ENCODE measurements at places on chromosomes 4 and X.

GRCh38 chr4:176769514-176769913 lies 23.2 kb downstream of the VEGFC start:
- DNase-seq = no peak

- no peak for DNase-seq
Measured at GRCh38 chr4:11518754-11519153, 90.1 kb upstream of the HS3ST1 start.

DNA sequence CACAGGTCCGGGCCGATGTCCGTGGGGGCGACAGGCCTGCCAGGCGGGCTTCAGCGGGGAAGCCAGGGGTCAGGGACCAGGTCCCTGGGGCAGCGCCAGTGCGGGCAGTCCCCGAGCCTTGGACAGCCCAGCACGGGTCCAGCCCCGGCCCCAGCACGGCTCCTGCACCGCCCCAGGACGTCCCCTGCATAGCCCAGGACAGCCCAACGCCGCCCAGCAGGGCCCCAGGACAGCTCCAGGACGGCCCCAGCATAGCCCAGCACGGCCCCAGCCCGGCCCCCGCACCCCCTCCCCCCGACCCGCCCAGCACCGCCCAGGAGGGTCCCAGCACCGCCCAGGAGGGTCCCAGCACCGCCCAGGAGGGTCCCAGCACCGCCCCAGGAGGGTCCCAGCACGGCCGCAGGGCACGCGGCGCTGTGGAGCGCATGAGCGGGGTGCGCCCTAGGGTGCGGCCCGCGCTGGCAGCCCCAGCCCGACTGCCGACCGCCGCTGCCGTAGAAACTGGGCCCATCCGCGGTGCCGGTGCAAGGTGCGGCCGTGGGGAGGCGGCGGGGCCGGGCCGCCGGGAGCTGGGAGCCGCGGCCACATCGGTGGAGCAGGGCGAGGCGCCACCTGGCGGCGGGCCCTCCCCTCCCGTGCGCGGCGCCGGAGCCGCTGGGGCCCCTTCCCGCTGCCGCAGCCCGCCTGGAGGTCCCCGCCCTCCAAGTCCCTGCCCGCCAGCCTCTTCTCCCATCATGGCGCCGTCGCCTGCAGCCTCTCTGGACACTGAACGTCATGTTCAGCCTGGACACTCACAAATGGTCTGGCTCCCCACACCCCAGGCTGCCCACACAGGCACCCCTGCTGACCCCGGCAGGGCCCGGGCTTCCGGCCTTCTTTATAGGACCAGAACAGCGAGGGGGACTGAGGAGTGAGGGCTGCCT lies 106.8 kb upstream of the NKX1-1 start:
- peak; percentile 27 for DNase-seq

GRCh38 chr4:160136021-160136420 lies 1033.1 kb downstream of the RAPGEF2 start:
- no peak for DNase-seq

- DNase-seq = peak; percentile 25
Measured at GRCh38 chr4:40722576-40723161, 27.1 kb upstream of the NSUN7 start.

- DNase-seq = peak; percentile 50
Measured at GRCh38 chr4:182806259-182807252, 110.6 kb downstream of the DCTD start.

DNA sequence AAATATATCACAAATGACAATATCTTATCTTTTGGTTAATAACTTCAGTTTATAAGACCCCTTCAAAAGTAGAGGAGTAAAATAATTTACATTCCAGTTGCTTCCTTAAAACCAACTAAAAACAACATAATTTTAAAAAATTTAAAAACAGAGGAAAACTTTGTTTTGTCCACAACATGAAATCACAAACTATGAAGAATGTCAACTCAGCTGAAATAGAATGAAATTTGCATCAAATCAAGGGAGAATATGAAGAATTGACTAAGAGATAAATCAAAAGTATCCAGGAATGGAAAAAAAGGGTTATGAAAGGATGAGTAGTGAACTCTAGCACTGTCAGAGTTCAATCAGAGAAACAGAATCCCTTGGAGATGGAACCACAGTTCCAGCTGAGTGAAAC lies 2.2 kb upstream of the YY2 start:
- no peak for DNase-seq

DNA sequence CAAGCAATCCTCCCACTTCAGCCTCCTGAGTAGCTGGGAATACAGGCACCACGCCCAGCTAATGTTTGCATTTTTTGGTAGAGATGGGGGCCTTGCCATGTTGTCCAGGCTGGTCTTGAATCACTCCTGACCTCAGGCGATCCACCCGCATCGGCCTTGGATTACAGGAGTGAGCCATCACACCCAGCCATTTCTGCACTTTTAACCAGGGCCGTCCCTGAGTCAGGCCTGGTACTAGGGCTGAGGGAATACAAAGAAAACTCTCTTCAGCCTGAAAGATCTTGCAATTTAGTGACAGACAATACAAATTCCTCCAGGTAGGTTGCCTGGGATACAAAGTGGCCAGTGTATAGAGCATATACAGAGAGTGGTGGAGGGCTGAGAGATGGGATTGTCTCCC lies 65.8 kb downstream of the BCOR start:
- DNase-seq = no peak

- DNase-seq = no peak
Measured at GRCh38 chr4:114087596-114088230, 108.3 kb upstream of the ARSJ start.

GRCh38 chr4:182136201-182136600 lies 107.0 kb upstream of the TENM3 start:
- no peak for DNase-seq

- DNase-seq = no peak
Measured at GRCh38 chr4:107183155-107183774, 147.2 kb upstream of the DKK2 start.

DNA sequence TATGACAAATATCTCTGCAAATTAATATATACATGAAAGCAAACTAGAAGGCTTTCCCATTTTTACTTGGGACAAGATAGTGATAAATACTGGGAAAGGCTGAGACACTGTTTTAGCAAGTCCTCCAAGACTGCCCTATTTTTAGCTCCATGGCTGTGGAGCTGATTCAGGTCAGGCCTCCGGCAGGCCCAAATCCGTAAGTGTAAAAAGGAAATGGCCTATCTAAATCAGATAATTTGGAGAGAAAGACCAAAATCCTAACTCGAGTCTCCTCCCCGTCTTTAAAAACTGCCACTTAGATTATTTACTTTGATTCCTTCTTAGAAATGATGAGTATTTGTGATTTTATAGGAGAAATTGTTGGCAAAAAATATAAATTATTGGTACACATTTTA lies 2.9 kb downstream of the OTUD4 start:
- no peak for DNase-seq

DNA sequence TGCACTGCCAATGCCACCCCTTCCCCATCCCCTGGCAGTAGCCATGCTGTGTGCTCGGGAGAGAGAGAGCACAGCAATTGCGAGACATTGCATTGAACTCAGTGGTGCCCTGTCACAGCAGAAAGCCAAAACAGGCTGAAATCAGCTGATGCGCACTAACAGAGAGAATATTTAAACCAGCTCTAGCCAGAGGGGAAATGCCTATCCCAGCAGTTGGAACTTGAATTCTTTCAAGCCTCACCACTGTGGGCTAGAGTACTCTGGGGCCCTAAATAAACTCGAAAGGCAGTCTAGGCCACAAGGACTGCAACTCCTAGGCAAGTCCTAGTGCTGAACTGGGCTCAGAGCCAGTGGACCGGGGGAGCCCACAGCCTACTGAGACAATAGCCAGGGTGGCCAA lies 17.7 kb upstream of the RP2 start:
- DNase-seq = no peak

- DNase-seq = no peak
Measured at GRCh38 chrX:10769696-10770619, 149.6 kb upstream of the MID1 start.

DNA sequence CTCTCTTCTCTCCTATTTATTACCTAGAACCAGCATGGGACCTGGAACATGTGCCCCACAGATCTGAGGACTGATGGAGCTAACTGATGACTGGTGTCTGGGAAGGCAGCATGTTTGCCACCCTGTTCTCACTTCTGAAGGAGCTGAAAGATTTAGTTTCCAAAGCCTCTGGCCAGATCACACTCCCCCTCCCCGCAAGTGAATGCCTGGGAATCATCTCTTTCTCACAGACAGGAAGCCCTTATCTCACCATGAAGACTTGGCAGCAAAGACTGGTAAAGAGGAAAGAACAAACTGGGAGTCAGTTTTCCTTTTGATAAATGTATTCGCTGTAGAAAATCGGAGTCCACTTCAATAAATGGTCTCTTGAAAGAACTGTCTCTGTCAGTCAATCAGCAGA lies 21.0 kb upstream of the PCYT1B start:
- no peak for DNase-seq

DNA sequence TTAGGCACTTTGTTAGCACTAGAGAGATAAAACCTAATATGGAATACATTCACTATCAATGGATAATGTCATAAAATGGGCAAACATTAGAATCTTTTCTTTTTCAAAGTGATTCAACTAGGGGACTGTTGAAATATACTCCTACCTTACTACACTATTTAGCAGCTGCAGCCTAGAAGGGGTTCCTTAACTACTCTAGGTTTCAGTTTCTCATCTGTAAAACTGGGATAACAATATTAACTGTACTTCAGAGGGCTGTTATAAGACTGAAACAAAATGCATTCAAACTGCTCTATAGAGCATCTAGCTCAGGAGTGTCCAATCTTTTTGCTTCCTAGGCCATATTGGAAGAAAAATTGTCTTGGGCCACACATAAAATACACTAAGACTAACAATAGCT lies 147.4 kb downstream of the CDS1 start:
- no peak for DNase-seq

DNA sequence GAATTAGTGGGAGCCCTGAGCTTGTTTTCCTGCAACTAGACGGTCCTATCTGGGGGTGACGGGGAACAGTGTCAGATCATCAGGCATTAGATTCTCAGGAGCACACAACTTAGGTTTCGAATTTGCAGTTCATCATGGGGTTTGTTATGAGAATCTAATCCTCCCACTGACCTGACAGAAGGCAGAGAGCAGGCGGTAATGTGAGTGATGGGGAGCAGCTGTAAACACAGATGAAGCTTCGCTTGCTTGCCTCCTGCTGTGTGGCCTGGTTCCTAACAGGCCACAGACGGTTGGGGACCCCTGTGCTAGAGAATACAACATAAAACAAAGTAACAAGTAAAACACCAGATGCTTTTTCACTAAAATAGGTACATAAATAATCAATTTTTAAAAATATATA lies 86.2 kb upstream of the BLTP1 start:
- no peak for DNase-seq

DNA sequence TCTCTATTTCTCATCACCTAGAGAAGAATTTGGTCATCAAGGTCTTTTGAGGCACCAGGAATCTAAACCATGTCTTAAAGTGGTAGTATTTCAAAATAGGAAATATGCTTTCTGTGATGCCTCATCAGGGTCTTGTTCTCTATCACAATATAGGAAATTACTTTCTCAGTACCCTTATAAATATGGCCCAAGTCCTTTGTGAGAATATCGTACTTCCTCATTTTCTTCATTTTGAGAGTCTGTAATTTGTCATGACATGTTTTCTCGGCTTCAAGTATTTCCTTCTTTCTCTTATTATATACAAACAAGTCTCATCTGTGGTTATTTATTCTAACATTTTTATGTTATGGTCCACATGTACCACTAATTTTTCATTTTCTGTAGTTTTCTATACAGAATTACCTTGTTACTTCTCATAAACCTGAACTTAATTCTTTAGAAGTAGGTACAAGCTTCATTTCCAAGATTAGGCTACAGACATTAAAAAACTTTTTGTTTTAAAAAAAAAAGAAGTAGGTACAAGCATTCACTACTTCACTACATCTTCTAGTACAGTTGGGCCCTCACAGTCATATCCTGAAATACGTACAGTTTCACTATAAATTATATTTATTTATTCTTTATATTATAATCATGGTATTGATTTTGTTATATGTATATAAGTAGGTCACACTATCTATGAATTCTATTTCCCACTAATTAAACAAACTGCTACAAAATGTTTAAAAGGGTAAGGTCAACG lies 54.4 kb downstream of the KLHL13 start:
- DNase-seq = no peak

DNA sequence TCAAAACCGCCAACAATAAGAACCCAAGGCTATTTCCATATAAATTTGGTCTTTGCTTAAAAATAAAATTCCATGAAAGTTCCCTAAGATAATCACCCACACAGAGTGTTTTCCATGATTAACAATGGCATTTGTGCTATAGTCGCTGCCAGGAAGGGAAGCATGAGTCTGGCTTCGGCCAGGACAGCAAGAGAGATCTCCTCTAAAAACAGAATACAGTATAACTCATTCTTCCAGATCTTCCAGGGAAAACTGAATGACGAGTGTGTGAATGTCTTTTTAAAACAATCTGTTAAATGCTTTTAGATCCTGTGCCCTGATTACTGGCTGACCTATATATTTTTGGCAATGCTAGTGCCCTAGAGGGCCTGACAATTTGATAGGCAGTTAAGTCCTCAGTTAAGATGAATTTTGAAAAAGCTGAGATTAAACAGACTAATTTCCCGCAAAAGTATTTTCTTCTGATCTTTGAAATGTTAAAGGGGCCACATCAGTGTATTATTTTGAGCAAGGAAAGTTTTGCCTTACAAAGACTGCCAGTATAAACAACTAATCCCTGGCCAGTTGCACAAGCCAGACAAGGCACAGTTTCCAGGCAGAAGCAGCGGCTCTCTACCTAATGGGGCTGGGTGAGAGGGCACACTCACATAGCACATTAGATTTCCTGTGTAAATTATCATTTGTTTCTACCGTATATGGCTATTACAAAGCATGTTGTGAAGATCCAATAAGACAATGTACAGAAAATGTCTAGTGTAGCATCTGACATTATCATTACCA lies 127.3 kb downstream of the DCHS2 start:
- no peak for DNase-seq

DNA sequence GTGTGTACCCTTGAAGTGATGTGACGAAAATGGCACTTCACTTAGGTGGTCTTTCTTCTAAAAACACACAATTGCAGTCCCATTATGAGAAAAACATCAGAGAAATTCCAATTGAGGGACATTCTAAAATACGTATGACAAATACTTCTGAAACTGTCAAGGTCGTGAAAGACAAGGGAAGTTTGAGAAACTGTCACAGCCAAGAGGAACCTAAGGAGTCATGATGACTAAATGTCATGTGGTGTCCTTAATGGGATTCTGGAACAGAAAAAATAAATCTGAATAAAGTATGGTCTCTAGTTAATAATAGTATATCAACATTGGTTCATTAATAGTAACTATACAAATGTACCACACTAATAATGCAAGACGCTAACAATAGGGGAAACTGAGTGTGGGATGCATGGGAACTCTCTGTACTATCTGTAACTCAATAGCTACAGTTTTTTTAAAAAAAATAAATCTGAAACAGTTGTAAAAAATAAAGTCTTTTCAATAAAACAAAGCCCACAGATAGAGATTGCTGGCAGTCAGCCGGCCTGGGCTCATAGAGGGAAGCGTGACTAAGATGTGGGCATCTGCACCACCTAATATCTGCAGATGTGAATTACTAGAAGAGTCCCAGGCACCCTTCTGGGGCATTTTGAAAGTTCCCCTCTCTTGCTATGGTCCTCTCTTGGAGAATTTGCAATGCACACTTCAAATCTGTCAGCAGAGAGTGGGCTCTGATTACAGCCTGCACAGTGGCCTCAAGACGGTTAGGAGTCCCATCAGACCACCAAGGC lies 47.6 kb downstream of the MID1IP1 start:
- DNase-seq = no peak

- DNase-seq = no peak
Measured at GRCh38 chrX:153357877-153358276, 23.9 kb downstream of the ZNF275 start.

GRCh38 chrX:140744085-140744484 lies 34.5 kb downstream of the LINC00632 start:
- DNase-seq = no peak
